GM12878 (cell line): ENCODE measurements at places on chromosomes 2 and 18.

GRCh38 chr2:174524527-174524926, 37.7 kb upstream of the GPR155 start:
- no peak for DNase-seq

GRCh38 chr2:179558010-179558934, 293.6 kb upstream of the SESTD1 start:
- no peak for DNase-seq

- no peak for DNase-seq
These were observed 52.4 kb upstream of the UPP2 start for GRCh38 chr2:158049129-158049855.

GRCh38 chr2:156513219-156513618, 77.0 kb downstream of the GPD2 start:
- no peak for DNase-seq
